ENCODE measurements at places on chromosomes 5 and 9.

DNA sequence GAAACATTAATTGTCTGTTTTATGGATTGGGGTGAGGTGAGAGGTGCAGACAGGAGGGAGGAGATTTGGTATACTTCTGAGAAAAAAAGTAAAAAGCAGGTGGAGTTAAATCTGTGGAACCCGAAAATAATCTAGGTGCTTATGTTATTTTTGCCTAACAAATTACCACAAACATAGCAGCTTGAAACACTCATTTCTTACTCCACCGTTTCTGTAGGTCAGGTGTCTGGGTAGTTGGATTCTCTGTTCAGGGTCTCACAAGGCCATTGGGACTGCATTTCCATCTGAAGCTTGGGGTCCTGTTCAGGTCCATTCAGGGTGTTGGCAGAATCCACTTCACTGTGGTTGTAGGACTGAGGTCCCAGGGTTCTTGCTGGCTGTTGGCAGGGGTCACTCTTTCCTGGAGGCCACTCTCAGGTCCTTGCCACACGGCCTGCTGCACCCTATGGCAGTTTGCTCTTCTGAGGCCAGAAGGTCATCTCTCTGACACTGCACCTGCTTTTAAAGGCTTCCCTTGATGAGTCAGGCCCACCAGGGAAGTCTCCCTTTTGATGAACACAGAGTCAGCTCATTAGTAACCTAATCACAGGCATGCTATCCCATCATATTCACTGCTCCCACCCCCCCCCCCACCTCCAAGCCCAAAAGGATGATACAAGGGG lies 82.2 kb downstream of the TRIO start:
- DNase-seq: no peak

GRCh38 chr5:159128070-159128541 lies 28.4 kb upstream of the EBF1 start:
- DNase-seq: no peak

DNA sequence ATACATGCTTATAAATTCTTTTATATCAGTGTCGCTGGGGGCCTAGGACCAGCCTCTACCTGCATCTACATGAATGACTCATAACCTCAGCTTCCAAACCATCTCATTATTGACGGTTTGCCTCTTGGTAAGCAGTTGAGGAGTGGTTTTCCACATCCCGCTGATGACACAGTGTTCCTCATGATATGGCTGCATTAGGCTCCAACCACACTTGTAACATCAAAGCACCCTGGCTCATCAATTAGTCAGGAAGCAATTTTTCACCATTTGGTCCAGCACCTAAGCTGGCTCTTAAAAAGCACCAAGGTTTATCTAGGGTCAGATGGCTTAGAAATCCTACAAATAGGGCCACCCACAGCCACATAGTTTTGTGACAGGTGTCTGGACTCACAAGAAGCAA lies 402.4 kb downstream of the ARHGEF28 start:
- no peak for DNase-seq

DNA sequence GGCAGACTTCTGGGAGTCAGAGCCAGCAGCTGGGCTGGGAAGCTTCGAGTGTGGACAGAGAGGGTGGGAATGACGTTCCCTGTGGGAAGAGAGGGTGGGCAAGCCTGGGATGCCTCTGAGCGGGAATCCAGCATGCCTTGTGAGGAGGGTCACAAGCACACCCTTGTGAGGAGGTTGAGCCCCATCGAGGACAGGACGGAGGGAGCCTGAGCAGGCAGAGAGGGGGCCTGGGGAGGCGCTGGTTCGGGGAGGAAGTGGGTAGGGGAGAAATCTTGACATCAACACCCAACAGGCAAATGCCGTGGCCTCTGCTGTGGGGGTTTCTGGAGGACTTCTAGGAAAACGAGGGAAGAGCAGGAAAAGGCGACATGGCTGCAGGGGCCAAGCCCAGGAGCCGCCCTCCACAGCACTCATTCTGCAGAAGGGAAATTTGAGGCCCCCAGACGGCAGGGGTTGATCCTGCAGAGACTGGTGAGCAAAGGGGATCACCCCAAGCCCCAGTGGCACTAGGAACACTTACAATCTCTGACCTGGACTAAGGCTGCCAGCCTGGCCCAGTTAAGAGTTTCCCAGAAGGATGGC lies 1.1 kb upstream of the IL13 start:
- no peak for DNase-seq

DNA sequence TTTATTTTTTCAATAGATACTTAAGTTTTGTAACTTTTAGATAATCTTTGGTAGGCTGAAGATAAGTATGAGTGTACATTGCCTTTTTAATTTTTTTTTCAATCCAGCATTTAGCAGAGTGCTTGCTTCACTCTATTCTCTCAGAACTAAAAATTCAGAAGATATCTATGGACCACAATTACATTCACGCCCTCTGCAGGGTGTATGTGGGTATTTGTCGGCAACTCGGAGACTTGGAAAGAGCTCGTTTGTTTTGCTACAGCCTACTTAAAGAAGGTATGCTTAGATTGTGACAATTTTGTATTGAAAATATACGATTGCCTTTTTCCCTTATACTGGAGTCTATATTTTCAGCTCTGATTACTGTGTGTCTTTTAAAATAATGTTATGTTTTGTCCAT lies 43.8 kb downstream of the ICE1 start:
- no peak for DNase-seq

All from stimulated activated CD8-positive, alpha-beta memory T cell treated with anti-CD3 and anti-CD28 coated beads, Interleukin-15, amount 100 ng/mL, for 1 hour (primary cell).